ENCODE measurements at places on chromosomes 3 and 15.

DNA sequence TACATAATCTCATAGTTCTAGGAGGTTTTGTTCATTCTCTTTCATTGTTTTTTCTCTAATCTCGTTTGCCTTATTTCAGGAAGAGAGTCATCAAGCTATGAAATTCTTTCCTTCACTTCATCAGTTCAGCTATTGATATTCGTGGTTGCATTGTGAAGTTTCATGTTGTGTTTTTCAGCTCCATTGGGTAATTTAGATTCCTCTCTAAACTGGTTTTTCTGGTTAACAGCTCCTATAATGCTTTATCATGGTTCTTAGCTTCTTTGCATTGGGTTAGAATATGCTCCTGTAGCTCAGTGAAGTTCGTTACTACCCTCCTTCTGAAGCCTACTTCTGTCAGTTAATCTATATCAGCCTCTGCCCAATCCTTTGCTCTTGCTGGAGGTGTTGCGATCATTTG, 69.4 kb upstream of the CD96 start:
- DNase-seq = no peak

- DNase-seq = no peak
These were observed 39.2 kb downstream of the NUP210 start for GRCh38 chr3:13380971-13381370.

DNA sequence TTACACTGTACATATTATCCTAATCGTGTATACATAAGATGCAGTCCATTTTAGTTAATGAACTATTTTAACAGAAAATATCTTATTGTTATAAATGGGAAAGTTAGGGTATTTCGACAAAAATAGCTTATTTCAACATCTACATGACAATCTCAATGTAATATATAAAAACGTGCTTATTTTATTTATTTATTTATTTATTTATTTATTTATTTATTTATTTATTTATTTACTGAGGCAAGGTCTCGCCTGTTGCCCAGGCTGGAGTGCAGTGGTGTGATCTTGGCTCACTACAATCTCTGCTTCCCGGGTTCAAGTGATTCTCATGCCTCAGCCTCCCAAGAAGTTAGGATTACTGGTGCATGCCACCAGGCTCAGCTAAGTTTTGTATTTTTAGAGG, 614.2 kb downstream of the CADM2 start:
- DNase-seq = no peak

DNA sequence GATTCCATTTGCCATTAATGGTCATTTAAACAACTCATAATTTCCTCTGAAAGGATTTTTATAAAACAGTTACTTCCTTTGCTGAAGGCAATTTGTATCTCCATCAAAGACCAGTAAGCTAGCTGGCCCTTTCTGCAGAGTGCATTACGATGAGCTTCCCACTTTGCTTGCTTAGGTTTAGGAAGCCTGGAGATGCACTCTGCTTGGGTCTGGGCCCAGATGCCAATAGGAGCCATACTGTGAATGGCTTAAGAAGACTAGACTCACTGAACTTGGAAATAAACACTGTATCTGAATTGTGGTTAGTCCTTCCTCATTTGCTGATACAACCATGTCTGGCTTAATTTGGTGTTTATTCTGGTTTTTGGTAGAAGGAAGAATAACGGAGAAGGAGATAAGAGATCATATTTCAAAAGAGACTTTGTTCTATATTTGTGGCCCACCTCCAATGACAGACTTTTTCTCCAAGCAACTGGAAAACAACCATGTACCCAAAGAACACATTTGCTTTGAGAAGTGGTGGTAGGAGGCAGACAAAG, 38.1 kb downstream of the OXNAD1 start:
- DNase-seq = no peak

GRCh38 chr3:13404626-13405452, 15.3 kb downstream of the NUP210 start:
- no peak for DNase-seq

DNA sequence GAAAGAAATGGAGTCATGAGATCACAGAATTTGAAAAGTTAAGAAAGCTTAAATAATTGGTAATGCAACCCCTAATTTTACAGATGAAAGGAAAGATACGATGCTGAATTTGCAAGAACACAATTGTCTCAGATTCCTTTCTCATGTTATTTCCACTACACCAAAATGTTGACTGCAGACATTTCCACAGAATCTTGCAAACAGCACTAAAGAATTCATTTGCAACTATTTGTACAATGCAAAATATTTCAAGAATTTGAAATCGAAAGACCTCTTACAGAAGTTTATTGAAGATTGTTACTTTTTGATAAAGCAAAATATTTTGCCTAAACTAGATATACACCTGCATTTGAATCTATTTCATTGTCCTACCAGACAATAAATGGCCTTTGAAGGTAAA, 194.1 kb upstream of the KCNMB2 start:
- DNase-seq = no peak

GRCh38 chr3:100244264-100244663, 16.5 kb upstream of the TBC1D23 start:
- DNase-seq = no peak

GRCh38 chr3:23776352-23776891, 29.3 kb upstream of the UBE2E1 start:
- peak; percentile 42 for DNase-seq

All from HS-5 (cell line).